ENCODE measurements at places on chromosomes 3 and 15.
A peak's percentile ranks its signal among the peaks of the same experiment; 100 is the strongest.

GRCh38 chr15:74390647-74391288 is 23.3 kb upstream of the CYP11A1 start:
- no peak for DNase-seq

DNA sequence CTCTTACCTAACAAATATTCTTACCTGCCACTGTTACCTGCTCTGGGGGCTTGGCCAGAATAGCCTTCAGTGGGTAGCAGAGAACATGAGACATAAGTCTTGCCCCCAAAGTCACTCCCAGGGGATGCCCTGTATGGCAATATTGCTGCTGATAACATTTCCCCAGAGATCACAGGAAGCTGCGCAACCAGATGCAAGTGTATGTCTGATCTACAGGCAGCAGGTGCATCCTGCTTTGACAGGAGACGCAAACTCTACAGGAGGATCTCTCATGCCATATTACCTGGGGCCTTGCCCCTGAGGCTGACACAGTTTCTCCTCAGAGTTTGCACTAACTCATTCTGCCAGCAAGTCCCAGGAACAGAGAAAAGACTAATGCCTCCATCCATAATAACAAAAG is 174.4 kb upstream of the LPP start:
- peak; percentile 35 for DNase-seq

- DNase-seq: no peak
These were observed 38.2 kb downstream of the CDIN1 start for GRCh38 chr15:36617529-36618196.

GRCh38 chr3:49171119-49171774 is at the start of gene KLHDC8B:
Gene KLHDC8B, plus strand, starts transcription at chr3:49171598. Its CDS starts 1,172 bp downstream, at chr3:49172770.
- DNase-seq: peak; percentile 92

GRCh38 chr3:76917436-76917835 is 122.5 kb upstream of the ROBO2 start:
- DNase-seq: no peak

DNA sequence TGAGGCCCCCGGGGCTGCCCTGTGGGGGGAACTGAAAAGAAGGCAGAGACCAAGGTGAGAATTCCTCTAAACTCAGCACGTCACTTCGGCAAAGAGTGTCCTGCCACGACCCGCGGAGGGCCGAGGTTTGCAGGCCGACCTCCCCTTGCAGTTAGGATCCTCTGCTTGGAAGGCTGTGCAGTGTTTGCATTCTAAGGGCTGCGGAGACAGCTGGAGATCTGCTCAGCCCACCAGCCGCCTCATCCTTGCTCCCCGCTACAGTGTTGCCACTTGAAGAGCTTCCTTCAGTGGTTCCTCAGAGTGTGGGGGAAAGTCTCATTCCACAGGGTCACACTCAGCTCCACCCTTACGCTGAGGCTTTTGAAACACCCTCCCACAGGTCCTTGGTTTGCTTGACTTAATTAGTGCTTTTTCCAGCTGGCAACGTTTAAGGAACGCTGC is 10.8 kb downstream of the SLC51A start:
- no peak for DNase-seq

Data from femur (tissue), 1 donor.